NCI-H2107 (cell line): ENCODE measurements at places on chromosomes 7 and 10.

GRCh38 chr7:100509231-100509630, 25.5 kb downstream of the NYAP1 start:
- DNase-seq, result peak; percentile 23

DNA sequence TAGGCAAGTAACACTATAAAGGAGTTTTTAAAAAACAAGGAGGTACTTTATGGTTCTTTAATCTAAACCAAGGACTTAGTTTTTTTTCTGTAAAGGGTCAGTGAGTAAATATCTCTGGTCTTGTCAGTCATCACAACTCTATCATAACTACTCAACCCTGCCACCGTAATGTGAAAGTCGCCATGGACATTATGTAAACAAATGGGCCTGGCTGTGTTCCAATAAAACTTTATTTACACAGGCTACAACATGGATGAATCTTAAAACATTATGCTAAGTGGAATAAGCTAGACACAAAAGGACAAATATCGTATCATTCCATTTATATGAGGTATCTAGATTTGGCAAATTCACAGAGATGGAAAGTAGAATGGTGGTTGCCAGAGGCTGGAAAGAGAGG, 60.8 kb upstream of the SP4 start:
- DNase-seq, result no peak

DNA sequence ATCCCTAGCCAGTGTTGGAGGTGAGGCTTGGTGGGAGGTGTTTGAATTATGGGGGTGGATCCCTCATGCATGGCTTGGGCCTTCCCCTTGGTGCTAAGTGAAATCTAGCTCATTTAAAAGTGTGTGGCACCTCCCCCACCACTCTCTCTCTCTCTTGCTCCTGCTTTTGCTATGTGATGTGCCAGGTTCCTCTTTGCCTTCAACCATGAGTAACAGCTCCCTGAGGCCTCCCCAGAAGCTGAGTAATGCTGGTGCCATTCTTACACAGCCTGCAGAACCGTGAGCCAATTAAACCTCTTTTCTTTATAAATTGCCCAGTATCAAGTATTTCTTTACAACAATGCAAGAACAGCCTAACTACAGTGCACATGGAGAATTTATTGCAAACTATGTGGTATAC, 188.8 kb upstream of the POT1 start:
- no peak for DNase-seq

DNA sequence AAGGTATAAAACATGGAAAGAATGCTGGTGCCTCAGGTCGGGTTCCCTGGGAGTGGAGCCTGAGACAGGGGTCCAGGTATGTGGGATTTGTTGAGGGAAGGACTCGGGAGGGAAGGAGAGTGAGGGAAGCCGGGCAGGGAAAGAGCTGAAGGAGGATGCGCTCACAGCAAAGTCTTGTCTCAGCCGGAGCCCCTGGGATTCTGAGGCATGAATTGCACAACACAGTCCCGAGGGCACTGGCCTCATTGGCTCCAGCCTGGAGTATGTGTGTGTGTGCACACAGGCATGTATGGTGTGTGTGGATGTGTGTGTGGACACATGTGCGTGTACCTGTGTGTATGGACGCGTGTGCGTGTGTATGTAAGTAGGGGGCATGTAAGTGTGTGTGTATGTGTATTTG, 87.4 kb downstream of the WDFY4 start:
- no peak for DNase-seq

DNA sequence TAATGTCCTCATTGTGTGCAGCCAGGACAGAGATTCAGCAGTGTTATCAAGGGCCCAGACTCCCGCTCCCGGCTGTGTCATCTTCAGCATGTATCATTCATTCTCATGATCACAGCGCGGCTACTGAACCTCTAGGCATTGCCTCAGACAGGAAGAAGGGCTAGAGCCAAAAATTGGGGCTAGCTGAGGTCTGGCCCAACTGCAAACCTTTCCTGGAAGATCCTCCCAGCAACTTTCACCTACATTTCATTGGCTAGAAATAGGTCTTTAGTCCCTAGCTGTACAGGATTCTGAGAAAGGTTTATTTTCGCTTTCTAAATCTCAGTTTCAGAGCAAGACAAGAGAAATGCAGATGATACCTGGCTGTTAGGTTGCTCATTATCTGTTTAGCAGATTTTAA, 81.9 kb downstream of the CREM start:
- no peak for DNase-seq

DNA sequence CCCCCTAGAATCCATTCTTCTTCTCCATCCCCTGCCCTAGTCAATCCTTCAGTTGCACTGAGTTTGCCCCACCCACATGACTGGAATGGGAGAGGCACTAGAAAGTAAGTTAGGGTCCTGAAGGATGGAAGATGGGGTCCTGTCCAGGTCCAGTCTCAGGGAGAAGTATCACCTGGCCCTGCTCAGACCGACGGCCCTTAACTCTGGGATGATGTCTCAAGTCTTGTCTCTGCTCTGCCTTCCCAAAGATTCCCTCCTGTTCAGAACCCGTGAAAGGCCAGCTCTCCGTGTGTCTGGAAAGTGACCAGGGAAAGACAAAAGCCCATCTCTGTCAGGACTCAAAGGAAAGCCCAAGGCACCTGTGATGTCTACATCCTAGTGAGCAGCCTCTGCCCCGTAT, 88.8 kb downstream of the OAT start:
- DNase-seq, result no peak

- no peak for DNase-seq
These were observed 768.6 kb downstream of the CNTNAP2 start for GRCh38 chr7:146885231-146885630.

GRCh38 chr7:148142660-148143248, 447.8 kb upstream of the C7orf33 start:
- DNase-seq, result peak; percentile 37

DNA sequence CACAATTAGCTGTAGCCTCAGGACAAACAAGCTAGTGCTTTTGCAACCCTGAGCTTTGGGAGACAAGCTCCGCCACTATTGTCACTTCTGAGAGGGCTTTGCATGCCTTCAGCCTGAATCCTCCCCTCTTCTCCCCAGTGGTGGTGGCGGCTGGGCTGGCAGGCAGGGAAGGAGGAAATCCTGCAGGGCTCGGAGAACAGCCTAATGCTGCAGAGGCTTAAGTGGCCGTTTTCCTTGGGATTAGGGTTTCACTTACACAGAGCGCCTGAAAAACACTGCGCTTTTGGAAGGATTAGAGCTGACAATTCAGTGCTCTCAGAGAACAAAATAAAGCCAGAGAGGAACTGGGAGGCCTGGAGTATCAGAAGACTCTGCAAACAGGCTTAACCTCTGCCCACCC, 71.3 kb downstream of the PAX2 start:
- DNase-seq, result no peak

- no peak for DNase-seq
These were observed 45.6 kb downstream of the ALOX5 start for GRCh38 chr10:45419676-45420025.

GRCh38 chr7:152870106-152870693, 110.6 kb downstream of the ACTR3B start:
- no peak for DNase-seq

DNA sequence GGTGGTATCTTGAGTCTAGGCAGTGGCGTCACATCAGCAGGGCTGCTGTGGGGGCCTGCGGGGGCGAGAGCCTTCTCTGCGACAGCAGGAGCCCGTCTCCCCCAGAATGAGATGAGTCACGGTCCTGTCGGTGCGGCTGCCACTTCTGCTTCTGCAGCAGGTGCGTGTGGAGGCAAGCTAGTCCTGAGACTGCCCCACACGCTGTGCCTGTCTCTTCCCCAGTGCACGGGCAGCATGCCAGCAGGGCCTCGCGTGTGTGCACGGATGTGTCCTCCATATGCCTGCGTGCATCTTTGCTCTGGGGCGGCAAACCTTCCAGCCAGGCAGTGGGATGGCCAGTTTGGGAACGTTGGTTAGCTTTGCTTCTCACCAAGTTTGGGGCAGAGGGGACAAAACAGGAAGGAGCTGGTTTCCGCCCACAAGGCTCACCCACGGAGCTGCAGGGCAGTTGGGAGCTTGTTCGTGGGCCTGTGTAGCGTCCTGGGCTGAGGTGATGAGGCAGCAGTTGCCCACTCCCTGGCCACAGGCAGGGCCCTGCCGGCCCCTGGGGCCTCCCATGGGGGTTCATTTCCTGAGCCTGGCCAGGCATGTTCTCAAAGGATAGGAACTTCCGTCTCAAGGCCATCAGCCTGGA, 60.8 kb upstream of the PPIF start:
- peak; percentile 59 for DNase-seq

- no peak for DNase-seq
These were observed 40.3 kb upstream of the KAT6B start for GRCh38 chr10:74786126-74786525.

DNA sequence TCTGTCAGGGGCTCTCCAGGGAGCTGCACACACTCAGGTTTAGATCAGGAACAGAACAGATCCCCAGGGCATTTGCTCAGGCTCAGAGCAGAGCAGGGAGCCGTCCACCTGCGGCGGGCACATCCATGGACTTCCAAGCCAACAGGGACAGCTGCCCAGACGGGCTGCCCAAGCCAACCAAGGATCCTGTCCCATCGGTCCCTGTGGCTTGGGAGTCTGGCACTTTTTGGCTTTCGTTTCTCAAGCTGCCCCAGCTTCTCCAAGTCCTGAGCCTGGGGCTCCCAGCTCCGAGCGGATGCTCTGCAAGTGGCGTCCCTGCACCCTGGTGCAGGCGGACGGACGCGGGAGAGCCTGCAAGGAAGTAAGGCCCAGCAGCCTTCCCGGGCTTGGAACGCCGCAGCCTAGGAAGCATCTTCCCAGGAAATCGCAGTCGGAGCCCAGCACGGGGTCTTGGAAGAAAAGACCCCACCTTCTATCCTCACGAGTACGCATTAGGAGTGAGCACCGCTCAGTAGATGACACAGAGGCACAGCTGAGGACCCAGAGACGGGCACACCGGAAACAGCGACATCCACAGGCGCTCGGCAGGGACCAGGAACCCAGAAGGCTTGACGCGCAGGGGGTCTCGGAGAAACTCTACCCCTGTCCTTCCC, 6.0 kb downstream of the GPR146 start:
- no peak for DNase-seq

GRCh38 chr7:67857698-67858097, 861.1 kb downstream of the TYW1 start:
- no peak for DNase-seq

DNA sequence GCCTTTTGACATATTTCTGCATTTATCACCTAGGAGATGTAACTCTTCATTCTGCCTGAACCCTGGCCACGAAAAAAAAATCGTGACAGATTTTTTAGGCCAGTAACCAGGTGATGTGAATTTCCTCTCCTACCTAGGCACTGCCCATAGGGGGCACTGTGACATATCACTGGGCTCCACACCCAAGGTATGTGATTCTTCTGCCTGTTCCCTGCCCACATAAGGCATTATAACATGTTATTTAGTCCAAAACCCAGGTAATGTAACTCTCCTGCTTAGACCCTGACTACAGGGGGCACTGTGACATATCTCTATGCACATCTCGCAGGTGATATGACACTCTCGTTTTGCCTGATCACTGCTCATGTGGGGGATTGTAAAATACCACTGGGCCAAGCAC, 29.5 kb upstream of the ZNF107 start:
- no peak for DNase-seq

GRCh38 chr7:122305475-122306319, 1.1 kb upstream of the FEZF1 start:
- no peak for DNase-seq

GRCh38 chr7:67652937-67653336, 656.3 kb downstream of the TYW1 start:
- no peak for DNase-seq

- DNase-seq, result no peak
These were observed 70.2 kb downstream of the SAMD9 start for GRCh38 chr7:93047514-93048099.

DNA sequence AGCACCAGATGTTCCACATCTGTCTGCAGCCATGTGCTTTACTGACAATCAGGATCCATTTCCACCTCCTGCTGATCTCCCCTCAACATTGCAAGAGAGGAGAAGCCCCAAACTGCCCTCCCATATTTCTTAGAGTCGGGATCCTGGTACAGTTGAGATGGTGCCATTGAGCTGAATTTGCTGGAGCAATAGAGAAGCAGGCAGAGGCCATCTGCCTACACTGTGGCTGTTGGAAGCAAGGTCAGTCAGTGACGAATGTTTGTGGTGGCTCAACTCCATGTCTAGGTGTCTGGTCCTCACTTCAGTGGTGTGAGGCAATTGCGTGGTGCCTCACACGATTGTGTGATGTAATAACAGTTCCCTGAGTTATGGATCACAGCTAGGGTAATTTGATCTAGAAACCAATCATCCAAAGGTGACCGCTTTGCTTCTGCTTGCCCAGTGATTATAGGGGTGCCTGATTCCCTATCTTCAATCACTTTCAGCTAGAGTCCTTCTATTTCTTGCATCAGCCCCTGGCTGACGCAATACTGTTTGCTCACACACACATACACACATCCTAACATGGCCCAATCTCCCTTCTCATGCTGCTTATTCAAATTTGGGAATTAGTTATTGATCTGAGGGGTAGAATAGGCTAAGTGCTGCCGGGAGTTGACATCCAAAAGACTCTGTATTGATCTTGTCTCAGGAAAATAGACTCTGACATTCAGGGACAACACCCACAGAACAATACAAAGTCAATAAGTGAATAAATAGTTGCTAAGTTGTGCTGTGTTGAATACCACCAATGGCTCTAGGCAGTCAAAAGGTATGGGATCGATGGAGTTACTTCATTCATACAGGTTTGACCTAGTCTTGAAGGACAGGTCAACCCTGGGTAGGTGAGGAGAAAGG, 46.1 kb upstream of the SLC35B4 start:
- no peak for DNase-seq

DNA sequence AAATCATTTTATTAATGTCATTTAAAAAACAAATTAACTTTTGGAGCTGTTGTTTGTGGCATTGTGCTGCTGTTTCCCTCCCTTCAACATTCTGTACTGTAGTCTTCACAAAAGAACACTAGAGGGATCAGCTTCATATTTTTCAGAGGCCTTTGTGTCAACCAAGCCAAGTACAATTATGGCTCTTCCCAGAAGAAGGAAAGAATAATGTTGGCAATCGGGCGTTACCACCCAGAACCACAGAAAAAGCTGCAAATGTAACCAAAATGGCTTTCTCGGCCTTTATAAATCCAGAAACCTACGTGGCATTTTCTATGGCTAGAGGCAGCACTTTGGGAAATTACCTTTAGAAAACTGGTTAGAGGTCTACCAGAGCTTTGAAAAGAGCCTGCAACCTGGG, 98.8 kb upstream of the COL1A2 start:
- no peak for DNase-seq

DNA sequence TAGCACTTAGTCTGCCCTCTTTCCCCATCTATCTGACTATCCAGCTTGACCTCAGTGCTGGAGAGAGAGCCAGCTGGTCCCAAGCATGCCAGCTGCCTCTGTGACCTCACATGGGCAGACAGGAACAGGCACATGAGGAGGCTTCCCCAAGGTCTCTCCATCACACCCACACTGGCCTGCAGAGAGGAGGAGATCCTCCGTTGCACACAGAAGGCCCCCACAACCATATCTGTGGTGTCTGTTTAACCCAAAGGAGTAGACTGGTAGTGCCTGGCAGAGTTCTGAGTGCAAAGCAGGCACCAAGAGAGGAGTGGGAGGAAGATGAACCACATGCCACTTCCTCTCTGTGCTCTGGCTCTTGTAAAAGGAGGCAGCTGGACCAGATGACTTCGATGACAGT, 4.8 kb upstream of the ANK3 start:
- DNase-seq, result no peak

- DNase-seq, result no peak
These were observed 13.0 kb upstream of the ANTXRL start for GRCh38 chr10:46273506-46274477.

GRCh38 chr7:65979583-65980477, 2.2 kb downstream of the GUSB start:
- DNase-seq, result no peak
